Activated CD4-positive, CD25-positive, alpha-beta regulatory T cell (primary cell): ENCODE measurements at places on chromosomes 16 and 17.

GRCh38 chr16:10297341-10298006 lies 88.4 kb upstream of the ATF7IP2 start:
- DNase-seq = no peak

GRCh38 chr16:4372578-4373355 lies 1.1 kb downstream of the VASN start:
- no peak for DNase-seq

GRCh38 chr16:50403491-50403890 lies 34.7 kb upstream of the BRD7 start:
- DNase-seq = no peak

DNA sequence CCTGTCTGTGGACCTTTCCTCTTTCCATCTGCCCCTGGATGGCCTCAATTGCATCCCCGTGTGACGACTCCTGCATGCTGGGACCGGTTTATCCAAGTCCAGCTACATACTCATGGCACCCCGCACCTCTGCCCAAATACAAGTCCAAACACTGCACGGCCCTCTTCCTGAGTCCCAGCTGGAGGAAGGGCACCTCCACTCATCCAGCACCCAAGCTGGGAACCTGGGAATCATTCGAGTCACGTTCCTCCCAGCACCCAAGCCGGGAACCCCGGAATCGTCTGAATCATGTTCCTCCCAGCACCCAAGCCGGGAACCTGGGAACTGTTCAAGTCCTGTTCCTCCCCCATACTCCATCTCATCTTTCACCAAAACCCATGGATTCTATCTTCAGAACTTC lies 10.2 kb downstream of the TRARG1 start:
- DNase-seq = no peak

DNA sequence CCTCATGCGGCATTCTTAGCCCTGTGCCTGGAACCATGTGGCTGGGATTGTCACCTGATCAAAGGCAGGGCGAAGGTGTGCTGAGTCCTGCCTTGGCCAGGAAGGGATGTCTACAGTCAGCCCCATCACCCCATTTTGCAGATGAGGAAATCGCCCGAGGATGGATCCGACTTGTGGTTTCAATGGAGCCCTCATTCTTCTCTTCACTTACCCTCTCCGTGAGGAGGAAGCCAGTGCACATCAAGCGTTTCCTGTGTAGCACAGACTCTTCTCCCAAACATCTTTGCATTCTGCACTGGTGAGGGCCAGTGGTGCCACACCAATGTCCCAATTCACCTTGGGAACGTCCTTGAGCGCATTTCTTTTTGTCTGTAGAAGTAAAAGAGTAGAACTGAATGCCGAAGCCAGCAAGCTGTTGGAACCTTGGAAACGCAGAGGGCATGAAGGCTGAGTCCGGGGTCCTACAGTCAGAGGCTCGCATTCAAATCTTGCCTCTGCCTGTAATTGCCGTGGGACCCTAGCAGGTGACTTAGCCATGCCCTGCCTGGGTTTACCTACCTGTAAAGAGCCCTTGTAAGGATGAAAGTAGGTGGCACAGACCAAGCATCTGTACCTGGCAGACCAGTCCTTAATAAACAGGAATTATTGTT lies 85.4 kb downstream of the IRF8 start:
- no peak for DNase-seq

DNA sequence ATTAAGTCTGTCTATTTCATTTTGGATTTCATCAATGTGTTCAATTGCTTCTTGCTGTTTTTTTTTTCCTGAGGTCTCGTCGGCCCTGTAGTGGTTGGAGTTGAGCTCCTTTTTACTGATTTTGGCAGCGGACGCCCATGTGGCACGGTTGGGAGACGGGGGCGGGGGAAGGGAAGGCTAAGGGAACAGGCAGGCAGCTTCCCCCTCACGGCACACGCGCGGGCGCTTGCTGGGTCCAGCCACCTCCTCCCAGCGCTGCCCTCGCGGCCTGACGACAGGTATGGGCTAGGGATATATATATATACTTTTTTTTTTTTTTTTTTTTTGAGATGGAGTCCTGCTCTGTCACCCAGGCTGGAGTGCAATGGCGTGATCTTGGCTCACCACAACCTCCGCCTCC lies 11.4 kb downstream of the HSF5 start:
- no peak for DNase-seq
